ENCODE measurements at places on chromosomes 3 and 15.

- no peak for DNase-seq
These were observed 231.9 kb upstream of the LRTM1 start for GRCh38 chr3:55159711-55160110.

DNA sequence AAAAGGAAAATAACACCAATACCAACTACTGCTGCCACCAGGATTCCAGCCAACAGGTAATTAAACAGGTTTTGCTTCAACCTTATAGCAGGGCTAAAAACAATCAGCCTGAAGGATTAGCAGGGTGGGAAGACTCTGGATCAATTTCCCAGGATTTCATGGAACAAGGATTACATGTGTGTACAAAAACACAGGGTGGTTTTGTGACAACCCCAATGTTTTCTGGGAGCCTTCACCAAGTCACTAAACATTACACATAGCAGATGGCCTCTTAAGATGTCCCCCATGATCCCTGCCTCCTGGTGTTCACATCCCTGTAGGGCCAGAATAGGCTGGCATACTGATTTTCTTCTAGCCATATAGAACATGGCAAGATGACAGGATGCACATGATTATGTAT is 42.8 kb upstream of the ARHGEF3 start:
- DNase-seq = no peak

DNA sequence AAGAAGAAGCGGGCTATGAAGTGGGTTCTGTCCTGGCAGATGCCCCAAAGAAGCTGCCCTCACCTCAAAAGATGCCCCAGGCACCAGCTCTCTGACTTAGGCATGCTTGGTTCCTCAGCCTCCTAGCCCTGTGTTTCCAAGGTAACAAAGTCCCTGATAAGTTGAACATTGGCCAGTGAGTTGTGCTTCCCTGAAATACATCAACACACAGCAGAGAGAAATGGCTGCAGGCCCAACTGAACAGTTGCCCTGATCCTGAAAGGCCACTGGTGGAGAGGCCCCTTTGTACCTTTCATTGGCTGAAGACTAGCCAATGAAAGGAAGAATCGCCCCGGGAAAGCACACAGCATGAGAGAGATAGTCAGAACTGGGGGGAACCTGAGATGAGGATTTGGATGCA is 169.9 kb upstream of the CTNNB1 start:
- DNase-seq = no peak

DNA sequence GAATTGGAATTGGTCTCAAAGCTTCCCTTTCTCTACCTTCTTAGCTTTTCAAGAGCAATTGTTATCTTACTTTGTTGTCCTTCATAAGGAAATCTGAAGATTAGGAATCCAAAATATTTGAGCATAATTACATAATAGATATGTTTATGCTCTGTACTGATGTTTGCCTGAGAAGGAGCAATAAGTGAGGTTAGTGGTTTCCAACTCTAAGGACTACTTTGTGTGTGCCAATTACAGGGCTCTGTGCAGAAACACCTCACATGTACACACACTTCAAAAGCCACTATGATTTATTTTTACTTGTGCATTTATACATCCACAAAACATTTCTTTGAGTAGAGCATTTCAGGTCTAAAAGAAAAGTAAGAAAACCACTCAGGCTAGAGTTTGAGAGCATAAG is 49.9 kb downstream of the MME start:
- no peak for DNase-seq

DNA sequence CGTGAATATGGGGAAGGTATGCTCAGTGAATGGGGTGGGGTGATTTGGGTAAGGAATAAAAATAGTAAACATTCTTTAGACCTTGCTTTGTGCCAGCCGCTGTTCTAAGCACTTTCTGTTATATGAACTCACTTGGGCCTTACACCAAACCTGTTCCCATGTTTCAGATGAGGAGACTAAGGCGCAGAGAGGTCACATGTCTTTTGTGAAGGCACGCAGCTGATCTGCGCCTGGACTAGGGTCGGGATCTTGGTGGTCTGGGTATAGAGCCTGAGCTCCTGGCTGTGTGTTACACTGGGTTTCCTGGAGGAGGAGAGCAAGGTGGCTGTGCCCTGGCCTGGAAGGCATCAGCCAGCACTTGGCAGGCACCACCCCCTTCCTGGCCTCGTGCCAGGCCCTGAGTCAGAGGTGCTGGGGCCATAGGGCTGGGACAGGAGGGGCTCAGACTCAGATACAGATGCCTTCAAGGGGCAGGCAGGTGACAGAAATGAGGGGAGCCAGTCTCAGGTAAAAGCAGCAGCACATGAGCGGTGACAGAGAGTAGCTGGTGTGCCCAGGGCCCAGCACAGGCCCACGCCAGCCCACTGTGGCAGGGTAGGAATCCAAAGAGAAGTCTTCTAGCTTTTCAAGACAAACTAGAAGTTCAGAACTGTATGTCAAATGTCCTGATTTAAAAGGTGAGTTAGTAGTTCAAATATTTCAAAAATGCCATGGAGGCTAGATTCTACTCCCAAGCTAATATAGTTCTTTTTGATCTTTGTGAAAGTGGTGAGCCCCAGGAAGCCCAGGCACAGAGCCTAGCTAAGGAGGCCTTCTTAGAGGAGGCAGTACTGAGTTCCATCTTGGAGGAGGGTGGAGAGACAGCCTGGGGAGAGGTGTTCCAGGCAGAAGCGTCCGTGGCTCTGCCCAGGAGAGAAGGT is 83.1 kb downstream of the DNAJB8 start:
- no peak for DNase-seq

GRCh38 chr15:25728816-25729215 is 134.3 kb downstream of the ATP10A start:
- DNase-seq = no peak

DNA sequence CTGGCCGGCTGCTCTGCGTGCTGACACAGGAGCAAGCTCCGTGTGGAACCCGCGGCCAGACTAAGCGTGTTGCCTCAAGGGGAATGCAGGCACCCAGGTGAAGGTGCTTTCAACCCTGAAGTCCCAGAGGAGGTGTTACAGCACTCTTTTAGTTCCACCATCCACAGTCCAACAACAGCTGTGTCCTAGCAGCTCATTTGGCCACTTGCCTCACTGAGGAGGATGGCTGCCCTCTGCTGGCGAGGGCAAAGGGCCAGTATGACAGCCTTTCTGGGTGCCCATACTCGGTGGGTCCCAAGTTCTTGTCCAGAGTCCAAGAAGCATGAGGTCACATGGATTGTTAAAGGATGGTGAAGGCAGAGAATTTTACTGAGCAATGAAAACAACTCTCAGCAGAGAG is 87.8 kb downstream of the C3orf85 start:
- DNase-seq = no peak

DNA sequence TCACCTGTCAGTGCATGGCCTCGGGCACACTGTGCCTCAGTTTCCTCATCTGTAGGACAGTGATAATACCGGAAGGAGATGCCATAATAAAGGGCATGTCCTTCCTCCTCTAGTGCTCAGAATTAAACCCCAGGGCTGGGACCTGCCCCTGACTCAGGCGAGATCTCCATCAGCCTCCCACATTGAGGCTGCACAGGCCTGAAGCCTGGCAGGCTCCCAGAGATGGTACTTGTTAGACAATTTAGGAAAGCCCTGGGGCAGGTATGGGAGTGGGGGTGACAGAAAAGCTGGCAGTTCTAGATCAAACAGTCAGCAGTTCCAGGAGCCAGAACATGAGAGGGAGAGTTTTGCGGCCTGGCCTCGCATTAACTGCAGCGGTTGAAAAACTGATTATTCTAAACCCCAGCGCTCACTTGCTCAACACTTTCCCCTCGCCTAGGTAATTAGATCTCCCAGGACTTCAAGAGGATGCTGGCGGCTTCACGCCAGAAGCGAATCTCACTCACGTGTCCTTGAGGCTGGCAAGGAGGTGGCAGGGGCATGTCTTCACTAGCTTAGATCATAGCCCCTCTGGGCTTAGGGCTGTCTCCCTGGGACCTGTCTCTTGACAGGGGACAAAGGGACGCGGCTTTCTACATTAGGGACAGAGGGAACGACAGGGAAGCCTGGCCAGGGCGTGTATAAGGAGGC is 73.1 kb downstream of the ATP2B2 start:
- DNase-seq = no peak

GRCh38 chr15:69472046-69472445 is 19.4 kb downstream of the RPLP1 start:
- DNase-seq = no peak

DNA sequence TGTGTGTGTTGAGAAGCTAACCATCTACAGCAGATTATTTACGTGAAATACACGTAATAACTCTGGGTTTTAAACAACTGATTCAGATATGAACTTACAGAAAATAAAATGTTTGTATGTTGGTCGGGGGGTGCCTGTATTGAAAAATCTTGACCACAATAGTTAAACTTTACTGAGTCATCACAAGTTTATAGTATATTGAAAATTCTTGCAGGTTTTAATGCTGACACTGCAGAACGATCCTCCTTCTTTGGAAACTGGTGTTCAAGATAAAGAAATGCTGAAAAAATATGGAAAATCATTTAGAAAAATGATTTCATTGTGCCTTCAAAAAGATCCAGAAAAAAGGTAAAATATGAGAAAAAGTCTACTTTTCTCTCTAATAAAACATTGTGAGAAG is 41.3 kb upstream of the SLC22A13 start:
- no peak for DNase-seq

DNA sequence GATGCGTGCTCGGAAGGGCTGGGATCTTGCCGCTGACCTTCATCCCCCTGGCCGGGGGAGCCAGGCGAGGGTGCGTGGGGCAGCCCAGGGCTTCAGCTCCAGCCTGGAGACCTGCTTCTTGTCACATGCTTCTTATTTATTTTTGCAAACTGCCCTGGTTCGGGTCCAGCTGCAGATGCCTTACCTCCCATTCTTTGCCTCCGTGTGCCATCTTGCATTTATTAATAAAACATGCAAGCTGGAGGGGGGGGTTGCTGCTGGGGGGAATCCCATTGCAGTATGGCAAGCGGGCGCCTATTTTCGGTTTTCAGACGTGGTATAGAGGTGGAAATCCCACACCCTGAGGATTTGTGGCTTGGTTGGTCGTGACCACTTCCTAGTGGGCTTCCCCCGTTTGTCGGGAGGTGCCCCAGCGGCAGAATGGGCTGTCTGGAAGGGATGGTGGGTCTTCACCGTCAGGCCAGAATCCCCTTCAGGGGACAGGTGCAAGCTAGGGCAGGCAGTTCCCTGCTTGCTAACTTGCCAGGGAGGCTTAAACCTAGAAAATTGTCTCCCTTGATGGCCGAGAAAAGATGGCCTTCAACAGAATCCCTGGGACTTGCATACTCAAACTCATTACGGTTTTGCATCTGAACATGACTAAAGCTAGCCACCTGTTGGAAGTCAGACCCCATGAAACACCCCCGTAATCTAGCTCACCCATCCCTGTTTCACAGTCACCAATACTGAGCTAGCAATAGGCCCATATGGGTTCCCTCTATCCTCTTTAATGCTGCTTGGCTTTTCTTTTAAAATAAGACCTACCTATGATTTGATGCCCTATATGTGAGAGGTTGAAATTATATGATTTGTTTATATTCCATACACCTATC is 569 bp downstream of the TMEM266 start:
- DNase-seq = no peak

DNA sequence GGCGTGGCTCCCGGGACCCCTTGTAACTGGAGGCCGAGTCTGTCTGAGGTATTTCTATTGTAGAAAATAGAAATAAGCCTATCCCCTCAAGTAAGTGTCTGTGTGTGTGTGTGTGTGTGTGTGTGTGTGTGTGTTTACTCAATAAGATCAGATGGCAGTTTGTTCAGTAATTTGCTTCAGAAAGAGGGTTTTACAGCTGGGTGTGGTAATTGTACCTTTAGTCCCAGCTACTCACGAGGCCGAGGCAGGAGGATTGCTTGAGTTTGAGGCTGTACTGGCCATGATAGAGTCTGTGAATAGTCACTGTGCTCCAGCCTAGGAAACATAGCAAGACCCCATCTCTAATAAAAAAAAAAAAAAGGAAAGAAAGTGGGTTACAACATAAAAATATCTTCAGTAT is 8.7 kb downstream of the SPINT1 start:
- no peak for DNase-seq

DNA sequence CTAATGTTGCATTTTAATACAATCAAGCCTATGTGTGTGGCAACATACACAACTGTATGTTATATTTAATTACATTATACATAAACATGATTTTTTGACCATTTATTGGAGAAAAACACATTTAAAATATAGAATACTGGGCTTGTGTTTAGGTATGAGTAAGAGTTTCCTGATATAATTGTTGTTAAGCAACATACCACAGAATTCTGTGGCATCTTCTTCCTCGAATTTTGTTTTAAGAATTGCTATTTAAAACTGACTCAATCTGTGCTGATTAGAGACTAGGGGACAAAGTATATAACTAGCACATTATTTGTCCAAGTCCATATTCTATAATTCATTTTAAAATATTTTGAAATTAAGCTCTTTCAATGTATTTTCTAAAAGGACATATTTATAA is 376.8 kb upstream of the THBS1 start:
- no peak for DNase-seq

GRCh38 chr15:77023576-77024272 is 28.8 kb downstream of the PSTPIP1 start:
- DNase-seq = no peak

DNA sequence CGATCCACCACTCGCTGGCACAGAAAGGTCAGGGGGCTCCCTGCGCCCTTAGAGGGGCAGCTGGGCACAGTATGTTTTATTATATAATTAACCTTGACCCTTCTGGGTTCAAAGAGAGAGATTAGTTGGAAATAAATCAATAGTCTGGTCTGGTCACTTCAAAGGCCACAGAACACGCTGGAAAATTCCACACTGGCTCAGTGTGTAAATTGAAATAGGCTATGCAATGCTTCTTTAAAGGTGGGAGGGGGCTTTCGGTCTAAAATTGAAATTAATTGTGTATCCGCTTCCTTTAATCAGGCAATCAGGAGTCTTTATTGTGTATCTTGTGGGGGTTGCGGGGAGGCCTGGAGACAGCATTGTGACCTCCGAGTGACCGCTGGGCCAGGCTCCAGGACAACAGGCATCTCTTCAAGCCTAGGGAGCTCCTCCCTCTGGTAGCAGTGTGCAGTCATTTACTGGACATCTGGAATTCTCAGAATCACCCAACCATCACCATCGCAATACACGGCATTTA is 8.0 kb downstream of the RNU5B-1 start:
- no peak for DNase-seq

DNA sequence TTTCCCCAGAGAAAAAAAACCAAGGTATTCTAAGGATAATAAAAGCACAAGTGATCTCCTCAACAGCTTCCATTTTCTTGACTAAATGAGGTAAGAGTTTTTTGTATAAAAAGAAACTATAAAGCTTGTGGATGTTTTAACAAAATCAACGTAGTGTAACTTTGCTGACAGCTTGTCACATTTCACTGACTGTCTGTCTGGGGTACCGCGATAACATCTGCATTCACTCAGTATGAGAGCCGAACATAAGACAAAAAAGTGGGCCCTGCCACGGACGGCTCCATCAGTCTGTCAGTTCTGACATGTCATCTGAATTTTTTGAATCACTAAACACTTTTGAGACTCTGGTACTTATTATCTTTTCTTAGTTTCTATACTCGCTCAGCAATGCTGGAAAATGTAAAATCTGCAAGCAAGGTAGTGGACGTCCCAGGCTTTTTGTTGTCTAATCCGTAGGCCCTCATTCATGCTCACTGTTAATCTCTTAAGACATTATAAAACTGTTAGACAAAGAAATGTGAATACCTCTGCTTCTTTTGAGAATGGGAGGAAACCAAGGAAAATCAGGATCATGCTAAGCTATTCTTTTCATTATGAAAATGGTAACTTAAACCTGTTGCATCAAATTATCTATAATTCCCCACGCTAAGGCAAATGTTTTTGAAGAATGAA is 307.1 kb downstream of the MECOM start:
- DNase-seq = no peak

Measured in stimulated activated CD4-positive, alpha-beta T cell treated with anti-CD3 and anti-CD28 coated beads, Interleukin-1b, Interleukin-23, amount 100 ng/mL, for 1 hour (primary cell).